ENCODE measurements at places on chromosomes 5 and 9.

- no peak overlapping the region for H3K27ac ChIP-seq
- no peak for DNase-seq
- H3K4me1 ChIP-seq: peaks cover 39% of the 10 kb centered on the region
- no peak overlapping the region for H3K4me3 ChIP-seq
Measured at GRCh38 chr5:9596824-9597223, 33.3 kb downstream of the TAS2R1 start.

DNA sequence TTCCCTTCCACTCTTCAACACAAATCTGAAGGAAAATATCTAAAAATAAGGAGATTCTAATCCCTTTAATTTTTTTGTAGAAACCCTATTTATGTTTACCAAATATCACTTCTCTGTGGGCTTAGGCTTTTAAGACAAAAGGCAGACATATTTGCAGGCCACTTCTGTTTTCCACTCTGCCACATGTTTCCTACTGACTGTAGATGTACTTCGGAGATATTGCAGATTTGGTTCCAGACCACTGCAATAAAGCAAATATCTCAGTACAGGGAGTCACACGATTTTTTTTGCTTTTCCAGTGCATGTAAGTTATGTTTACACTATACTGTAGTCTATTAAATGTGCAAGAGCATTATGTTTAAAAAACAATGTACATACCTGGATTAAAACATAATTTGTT is 219.0 kb downstream of the SREK1 start:
- no peaks in the 10 kb centered on the region for H3K36me3 ChIP-seq
- no peaks in the 10 kb centered on the region for H3K4me1 ChIP-seq
- no peak for DNase-seq
- H3K27me3 ChIP-seq: no peaks in the 10 kb centered on the region

DNA sequence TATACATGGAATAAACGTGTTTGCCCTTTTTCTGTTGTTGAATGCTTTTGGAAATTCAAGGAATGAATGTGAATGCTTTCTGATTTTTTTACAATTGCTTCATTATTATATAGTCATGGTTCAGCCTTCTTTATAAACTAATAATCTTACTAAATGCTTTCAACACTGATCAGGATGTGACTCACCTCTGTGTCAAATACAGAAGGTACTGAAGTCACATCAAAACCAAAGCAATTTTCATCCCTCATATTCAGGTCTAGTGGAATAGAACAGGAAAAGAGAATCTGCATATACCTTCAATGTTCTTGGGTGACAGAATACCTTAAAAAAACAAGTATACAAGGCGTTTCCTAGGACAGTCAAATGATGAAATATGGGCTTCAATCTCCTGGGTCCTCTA is 170.7 kb downstream of the PDE4D start:
- no peak for DNase-seq
- no peaks in the 10 kb centered on the region for H3K36me3 ChIP-seq
- no peak overlapping the region for H3K27ac ChIP-seq
- no peaks in the 10 kb centered on the region for H3K27me3 ChIP-seq
- H3K4me3 ChIP-seq: no peak overlapping the region

DNA sequence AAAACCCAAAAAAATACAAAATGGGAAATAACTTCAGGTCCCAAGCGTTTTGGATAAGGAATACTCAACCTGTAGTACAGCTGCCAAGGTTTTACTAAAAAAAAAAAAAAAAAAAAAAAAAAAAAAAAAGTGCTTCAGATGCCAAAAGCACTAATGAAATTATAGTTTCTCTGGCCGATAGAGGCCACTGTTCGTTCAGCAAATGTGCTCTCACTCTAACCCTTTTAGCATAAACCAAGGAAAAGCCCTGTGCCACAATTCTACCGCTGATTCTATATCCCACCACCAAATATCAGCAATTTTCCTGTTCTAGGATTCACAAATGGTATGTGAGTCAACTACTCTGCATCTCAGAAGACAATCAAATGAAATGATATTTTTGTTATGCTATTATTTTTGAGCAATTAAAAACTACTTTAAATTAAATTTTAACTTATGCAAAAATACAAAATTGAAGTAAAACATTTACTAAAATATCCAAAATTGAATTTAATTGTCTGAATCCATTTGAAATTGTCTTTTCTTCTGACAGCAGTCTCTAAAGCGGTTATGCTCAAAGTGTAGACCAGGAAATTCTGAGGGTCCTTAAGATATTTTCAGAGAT is 79.8 kb downstream of the RICTOR start:
- DNase-seq: no peak
- H3K36me3 ChIP-seq: no peaks in the 10 kb centered on the region
- no peaks in the 10 kb centered on the region for H3K4me1 ChIP-seq
- no peaks in the 10 kb centered on the region for H3K27me3 ChIP-seq
- H3K27ac ChIP-seq: no peak overlapping the region
